ENCODE measurements at places on chromosomes 6 and 20.

DNA sequence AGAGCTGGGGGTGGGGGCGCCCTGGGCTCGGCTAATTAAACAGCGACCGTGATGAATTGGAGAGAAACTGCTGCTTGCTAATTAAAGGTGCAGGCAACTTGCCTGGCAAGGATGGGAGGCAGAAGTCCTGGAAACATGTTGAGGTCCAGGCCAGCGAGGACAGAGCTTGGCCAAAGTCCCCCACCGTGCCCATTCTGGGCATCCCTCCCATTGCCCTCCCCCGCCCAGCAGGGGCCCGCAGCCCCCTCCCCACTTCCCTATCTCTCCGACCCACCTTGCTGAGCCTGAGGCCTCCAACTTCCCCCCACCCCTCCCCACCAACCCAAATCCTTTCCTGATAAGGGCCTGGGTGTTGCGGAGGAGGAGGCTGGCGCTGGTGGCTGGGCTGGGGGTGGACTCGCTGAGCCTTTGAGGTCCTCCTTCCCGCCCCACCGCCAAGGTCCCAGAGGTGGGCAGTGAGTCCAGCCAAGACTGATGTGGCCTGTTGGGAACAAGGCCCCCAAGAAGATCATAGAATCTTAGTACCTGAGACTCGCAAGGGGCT lies 23.3 kb downstream of the C20orf203 start:
- DNase-seq: no peak

- DNase-seq: no peak
Measured at GRCh38 chr6:23244300-23244699, 674.9 kb downstream of the HDGFL1 start.

- DNase-seq: no peak
Measured at GRCh38 chr6:56714982-56715456, 72.3 kb upstream of the DST start.

DNA sequence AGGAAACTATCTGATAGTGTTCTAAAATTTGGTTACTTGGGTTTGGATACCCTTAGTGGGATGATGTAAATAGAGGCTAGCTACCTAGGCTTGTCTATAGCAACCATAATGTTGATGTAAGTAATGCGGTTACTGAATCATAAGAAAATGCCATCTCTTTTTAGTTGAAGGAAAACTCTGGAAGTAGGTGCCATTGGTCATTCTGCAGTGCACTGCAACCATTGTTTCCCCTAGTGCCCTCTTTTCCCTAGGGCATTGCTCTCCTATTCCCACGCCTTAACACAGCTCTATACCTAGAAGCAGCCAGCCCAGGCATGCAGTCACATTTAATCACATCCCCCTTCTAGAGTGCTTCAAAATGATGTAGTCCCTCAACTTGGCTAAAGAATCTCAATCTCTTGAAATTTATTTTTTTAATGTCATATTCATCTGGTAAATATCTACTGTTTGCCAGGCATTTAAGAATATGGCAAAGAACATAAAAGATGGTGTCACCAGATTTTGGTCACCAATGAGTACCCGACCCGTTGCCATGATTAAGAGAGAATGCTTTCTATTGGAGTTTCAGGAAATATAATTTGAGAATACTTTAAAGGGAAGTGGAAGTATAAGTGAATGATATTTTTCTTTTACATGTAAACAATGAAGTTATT lies 10.4 kb downstream of the LOC128125822 start:
- DNase-seq: no peak

DNA sequence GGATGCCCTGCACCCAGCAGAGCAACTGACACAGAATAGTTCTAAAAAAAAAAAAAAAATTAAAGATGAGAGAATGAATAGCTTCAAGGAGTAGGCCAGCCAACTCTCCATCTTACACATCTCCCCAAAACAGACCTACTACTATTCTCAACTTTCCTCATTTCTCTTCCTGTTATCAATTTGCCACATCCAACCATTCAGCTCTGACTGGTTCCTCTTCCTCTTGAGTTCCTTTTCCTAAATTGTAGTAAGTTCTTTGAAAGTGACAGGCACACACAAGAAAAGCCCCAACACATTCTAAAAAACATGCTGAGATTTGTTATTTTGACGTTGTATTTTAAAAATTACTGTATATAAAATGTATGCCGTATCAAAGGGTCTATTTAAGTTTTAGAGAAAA lies 117.2 kb downstream of the PDSS2 start:
- no peak for DNase-seq

- no peak for DNase-seq
Measured at GRCh38 chr6:21800948-21801438, 207.4 kb downstream of the SOX4 start.

GRCh38 chr20:826695-827323 lies 6.7 kb upstream of the FAM110A start:
- no peak for DNase-seq

GRCh38 chr20:63406617-63407245 lies 45.6 kb upstream of the CHRNA4 start:
- no peak for DNase-seq

DNA sequence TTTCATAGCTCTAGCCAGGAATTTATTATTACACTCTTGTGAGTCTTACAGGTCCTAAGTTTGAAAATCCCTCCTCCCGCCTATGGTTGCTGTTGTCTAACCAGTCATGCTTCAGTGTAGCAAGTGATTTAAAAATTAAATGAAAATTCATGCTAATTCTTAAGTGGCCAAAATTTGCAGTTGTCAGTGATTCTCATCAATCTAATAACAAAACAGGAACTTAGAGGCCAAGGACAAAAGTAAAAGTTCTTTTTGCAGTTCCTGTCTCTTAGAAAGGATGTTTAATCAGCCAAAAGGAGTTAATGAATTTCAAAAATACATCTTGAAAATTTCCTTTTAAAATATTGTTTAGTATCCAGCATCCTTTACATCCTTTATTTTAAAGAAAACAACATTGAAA lies 36.3 kb downstream of the VTA1 start:
- DNase-seq: no peak

- peak; percentile 87 for DNase-seq
Measured at GRCh38 chr6:27505209-27506027, 32.5 kb upstream of the ZNF184 start.

- peak; percentile 54 for DNase-seq
Measured at GRCh38 chr6:80214436-80215022, 108.1 kb downstream of the BCKDHB start.

GRCh38 chr6:49978332-49979226 lies 9.2 kb upstream of the DEFB113 start:
- no peak for DNase-seq

Data from activated CD4-positive, alpha-beta T cell treated with anti-CD3 and anti-CD28 coated beads, Interleukin-10, Interleukin-2, amounts not matched to agents 100 ng/mL and 50 ng/mL, durations not matched to agents 16 hours and 8 hours (primary cell).